Germinal center (tissue), 1 donor: ENCODE measurements at places on chromosomes 7 and 10.

GRCh38 chr7:47991741-47992311 lies 12.4 kb upstream of the HUS1 start:
- peak; percentile 87 for DNase-seq

DNA sequence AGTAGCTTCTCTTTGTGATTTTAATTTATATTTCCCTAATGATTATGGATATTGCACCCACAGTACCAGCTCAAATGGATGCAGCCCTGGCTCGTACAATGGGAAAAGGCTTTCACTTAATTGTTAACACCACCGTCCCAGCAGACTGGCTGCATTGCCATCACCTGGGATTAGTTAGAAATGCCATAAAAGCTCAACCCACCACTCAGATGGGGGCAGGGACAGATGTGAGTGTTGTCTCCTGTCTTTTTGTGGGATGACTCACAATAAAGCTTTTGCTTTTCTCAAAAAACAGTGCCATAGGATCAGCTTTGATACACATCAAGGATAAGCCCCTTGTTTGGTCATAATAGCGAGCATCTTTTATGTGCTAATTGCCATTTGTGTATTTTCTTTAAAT lies 729.1 kb downstream of the TNS3 start:
- DNase-seq, result no peak

DNA sequence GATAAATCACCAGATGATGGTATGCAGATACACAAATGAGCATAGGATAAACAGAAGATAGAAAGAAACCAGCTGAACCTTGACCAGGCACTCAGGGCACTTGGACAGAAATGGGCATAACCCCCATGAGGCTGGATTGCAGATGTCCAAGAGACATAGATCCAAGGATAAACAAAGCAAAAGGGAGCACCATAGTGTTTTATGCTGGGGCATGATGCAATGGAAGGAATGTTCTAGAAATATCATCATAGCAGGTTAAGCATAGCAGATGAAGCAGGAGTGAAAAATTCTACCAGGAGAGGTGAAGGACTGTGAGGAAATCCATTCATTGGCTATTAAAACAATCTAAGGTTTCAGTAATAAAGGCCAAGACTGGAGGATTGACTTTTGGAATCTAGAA lies 70.5 kb upstream of the TES start:
- DNase-seq, result no peak

- DNase-seq, result no peak
Measured at GRCh38 chr10:102633287-102633686, 11.0 kb upstream of the TRIM8 start.

DNA sequence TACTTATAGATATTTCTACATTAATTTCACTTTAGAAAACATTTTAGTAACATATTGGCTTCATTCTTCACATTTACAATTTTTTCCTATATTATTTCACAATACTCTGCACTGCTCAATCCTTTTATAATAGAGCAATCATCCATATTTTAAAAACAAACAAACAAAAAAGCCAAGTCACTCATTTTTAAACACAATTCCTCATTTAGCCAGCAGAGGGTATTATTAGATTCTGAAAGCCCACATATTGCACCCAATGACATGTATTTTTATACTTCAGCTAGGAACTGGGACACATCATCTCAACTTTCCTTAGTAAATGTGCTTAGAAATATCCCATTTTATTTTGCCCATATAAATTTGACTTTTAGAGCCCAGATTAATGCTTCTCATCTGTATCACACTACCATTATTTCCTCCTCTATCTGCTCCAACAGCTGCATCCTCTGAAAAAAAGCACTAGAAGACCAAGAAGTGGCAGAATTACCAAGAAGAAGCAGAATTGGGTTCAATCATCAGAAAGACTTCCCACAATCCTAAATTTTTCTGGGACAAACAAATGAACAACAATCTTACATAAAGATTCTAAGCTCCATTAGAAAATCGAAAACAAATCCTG lies 29.5 kb downstream of the CTNNA3 start:
- DNase-seq, result peak; percentile 8

DNA sequence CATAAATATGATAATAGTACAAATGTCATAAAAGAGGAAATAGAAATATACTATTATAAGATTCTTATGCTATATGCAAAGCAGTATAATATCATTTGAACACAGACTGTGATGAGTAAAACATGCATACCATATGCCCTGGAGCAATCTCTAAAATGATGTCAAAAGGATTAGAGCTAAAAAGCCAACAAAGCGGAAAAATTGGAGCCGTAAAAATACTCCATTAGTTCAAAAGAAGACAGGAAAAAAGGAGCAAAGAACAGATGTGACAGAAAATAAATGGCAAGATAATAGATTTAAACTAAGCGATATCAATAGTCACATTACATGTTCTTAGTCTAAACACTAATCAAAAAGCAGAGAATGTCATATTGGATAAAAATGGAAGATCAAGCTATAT lies 191.0 kb upstream of the PLPP4 start:
- DNase-seq, result no peak

- no peak for DNase-seq
Measured at GRCh38 chr10:117471344-117471874, 71.1 kb upstream of the EMX2 start.

DNA sequence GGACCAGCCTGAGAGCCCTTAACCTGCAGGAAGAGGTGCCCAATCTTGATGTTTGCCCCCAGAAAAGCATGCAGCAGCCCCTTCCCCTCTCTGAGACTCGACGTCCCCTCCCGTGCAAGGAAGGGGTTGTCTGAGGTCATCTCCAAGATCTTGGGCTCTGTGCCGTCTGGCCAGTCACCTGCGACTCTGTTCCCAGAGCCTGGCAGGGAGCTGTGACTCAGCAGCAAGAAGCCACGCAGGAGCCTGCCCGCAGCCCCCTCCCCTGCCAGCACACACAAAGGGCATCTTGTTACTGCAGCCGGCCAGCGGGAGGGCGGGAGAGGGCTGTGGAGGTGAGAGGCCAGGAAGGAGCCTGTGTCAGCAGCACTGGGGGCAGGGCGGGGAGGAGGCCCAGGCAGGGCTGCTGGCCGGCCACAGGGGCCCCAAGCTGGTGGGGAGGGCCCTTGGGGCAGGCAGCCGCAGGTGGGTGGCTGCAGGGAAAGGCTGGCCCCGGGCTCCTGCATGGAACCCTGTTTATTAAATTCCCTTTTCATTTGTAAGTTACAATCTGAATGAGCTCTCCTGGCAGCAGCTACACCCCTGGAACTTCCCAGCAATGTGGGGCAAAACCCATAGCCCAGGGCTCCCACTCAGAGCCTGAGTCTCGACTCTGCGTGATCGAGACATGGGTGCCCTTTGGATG lies 103.7 kb upstream of the ZMIZ1 start:
- DNase-seq, result no peak

DNA sequence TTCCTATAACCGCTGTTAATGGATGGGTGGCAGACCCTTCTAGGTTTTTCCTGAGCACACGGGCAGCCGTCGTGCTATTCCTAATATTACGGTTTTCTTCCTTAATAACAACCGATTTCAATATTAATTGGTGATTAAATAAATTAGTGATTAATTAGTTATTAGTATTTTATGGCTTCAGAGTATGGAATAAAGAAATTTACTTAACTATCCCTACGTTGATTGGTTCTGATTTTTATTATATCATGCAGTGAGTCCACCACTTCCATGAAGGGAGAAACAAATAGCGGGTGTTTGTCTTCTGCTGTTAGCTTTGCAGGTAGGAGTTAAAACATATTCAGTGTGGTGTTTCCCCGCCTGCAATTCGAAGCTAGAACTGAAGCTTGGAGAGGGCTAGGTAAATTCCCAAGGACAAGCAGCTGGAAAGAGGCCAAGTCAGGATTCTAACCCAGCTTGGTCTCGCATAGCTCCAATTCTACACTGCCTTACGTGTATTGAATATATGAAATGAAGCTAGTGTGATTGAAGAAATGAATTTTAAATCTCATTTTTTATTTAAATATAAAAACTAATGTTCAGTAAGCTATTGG lies 928 bp upstream of the CSTF2T start:
- no peak for DNase-seq

DNA sequence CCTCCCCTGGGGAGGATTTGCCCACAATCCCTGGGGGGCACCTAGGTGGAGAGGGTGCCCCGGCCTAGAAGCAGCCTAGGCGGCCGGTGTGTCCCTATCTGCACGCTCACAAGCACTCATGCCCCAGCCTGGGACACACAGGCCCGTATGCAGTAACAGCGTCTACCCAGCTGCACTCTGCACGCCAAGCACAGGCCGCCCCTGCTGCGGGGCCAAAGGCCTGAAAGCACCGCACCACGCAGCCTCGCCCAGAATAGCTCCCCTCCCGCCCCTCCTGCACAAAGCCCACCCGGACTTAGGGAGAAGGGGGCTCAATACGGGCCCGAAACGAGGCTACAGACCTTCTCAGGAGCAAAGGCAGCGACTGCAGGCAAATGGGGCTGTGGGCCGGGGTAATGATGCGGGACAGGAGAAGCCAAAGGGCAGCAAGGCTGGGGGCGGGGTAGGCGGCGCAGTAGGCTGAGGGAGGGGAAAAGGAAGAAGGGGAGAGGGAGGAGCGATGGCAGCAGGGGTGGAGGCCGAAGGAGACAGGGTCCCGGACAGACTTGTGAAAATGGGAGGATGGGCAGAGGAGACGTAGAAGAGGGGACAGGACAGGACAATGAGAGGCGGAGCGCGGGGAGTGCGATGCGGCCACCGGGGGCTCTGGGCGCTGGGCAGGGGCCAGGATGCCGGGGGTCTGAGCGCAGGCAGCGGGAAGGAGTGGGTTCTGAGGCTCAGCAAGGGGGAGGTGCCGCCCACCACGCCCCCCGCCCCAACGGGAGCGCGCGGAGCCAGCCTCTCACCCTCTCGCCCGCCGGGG lies 544 bp downstream of the GPRIN2 start:
- no peak for DNase-seq

DNA sequence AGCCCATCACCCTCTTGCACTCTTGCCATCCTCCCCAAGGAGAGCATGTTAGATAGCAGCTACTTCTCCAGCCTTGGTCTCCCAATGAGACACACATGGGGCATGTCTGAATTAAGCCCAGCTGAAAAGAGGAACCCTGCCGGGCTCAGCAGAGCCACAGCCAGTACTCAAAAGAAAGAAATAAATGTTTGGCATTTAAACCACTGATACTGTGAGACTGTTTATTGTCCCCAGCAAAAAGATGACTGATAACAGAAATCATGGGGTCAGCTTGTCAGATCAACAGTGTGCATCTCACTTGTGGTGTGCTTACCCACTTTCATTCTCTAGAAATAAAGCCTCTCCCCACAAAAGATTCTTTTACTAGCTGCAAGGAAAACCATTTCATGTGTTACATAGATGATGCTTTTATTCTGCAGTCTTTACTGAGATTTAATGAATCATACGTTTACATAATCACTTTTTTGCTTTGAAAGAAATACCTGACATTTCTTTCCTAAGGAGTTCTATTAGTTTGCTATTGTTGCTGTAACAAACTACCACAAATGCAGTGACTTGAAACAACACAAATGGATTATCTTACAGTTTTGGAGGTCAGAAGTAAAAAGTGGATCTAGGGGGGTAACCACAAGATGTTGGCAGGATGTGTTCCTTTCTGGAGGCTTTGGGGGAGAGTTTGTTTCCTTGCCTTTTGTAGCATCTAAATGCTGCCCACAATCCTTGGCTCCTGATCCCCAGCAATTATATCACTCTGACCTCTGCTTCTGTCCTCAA lies 20.9 kb downstream of the ANKRD7 start:
- no peak for DNase-seq
